ENCODE measurements at places on chromosomes 6 and 20.

- DNase-seq = no peak
Observed at GRCh38 chr6:17220040-17220910, 60.9 kb upstream of the RBM24 start.

DNA sequence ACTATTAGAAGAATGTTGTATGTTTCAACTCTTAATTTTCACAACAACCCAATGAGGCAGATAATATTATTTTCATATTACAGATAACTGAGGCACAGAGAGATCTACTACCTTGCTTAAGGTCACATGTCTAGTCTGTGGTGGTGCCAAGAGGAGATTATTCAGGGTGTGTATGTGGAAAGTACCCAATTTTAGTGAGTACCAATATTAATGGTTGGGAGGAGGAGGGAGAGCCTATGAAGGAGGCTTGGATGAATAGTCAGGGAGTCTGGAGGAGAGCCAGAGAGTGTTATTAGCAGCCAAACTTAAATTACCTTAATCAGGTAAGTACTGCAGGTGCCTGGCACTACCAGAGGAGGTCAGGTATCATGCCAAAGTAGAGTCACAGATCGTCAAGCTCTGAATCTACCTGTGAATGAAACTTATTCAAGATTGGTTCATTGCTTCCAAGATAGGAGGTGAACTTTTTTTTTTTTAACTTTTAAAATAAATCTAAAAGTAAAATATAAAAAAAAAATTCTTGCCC lies 10.9 kb upstream of the CALHM6 start:
- DNase-seq = no peak

- no peak for DNase-seq
Observed at GRCh38 chr6:24149296-24149695, 23.3 kb downstream of the NRSN1 start.

DNA sequence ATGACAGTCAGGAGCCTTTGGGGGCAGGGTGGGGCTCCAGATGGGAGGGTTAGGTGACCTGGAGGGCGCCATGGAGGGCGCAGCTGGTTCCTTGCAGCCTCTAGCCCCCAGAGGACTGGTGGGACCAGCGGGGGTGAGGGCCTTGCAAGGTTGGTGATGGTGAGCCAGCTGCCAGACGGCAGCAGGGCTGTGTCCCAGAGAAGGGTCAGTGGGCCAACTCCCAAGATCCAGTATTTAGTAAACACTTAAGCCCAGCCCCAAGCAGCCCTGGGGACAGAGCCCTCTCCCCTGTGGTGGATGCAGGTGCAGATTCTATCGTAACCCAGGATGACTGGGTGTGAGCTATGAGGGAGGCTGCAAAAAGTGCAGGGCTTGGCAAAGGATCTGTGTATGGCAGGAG lies 201.5 kb upstream of the RNF24 start:
- DNase-seq = no peak

GRCh38 chr20:62846166-62846890 lies 15.3 kb downstream of the TCFL5 start:
- no peak for DNase-seq

DNA sequence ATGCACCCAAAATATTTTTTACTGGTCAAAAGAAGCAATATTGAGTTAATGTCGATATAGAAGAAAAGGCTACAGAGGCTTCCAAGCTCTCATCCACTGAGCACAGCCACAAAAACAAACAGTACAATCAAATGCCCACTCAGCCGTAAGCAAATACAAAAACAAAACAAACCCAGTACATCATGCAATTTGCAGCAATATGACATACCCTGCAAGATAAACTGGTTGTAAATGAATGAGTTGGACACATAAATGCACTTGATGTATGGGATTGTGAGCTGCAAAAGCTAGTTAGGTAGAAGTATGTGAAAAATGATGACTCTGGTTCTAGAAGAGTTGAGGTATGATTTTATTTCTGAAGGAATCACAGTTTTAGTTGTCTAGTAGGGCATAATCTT lies 83.9 kb downstream of the SESN1 start:
- no peak for DNase-seq

All from activated T-cell treated with anti-CD3 and anti-CD28 coated beads for 48 hours (primary cell).